ENCODE measurements at places on chromosomes 1 and 21.

DNA sequence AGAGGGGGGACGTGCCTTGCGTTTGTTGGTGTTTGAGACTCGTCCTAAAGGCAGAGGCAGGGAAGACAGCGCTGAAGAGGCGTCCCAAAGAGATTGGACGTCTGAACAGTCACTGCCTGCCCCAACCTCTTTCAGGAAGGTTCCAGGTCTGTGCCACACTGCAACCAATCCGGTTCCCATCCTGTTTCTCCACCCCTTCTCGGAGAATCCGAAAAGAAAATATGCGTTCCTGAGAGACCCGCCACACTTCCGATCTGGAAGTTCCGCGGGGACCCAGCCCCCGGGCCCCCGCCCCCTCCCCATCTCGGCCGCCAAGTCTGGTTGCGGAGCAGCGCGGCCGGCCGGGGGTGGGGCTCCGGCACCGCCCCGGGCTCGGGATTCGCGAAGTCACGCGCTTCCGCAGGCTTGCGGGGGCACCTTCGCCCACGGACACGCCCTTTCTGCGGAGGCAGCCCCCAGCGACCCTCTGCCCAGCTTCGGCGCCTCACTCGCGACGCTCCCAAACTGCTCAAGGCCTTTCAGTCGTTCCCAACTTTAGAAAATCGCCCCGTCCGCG lies 124.5 kb upstream of the DPYD start:
- no peak for DNase-seq

GRCh38 chr1:40789661-40790430 lies 6.3 kb downstream of the KCNQ4 start:
- DNase-seq: no peak

GRCh38 chr1:15256584-15256983 lies 9.6 kb downstream of the FHAD1 start:
- DNase-seq: no peak

- no peak for DNase-seq
Observed at GRCh38 chr21:19914028-19914427, 1084.2 kb upstream of the NCAM2 start.

DNA sequence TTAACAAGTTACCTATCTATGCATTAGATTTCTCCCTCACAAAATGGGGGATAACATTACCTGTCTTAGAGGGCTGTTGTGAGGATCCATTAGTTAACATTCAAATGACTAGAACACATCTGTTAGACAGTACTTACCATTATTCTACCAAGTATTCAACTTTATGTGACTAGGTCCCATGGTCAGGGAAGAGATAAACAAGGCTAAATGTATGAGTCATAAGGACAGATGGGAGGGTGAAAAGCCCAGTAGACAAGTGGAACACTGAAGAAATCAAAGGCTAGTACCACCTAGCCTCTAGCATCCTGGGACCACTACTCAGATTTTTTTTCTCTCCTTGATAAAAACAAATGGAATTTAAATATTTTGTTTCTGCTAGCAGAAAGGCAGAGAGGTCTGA lies 9.0 kb upstream of the VHLL start:
- DNase-seq: no peak
